ENCODE measurements at places on chromosomes 5 and 9.

- DNase-seq, result peak; percentile 13
Measured at GRCh38 chr9:95131023-95131943, 186.2 kb downstream of the FANCC start.

DNA sequence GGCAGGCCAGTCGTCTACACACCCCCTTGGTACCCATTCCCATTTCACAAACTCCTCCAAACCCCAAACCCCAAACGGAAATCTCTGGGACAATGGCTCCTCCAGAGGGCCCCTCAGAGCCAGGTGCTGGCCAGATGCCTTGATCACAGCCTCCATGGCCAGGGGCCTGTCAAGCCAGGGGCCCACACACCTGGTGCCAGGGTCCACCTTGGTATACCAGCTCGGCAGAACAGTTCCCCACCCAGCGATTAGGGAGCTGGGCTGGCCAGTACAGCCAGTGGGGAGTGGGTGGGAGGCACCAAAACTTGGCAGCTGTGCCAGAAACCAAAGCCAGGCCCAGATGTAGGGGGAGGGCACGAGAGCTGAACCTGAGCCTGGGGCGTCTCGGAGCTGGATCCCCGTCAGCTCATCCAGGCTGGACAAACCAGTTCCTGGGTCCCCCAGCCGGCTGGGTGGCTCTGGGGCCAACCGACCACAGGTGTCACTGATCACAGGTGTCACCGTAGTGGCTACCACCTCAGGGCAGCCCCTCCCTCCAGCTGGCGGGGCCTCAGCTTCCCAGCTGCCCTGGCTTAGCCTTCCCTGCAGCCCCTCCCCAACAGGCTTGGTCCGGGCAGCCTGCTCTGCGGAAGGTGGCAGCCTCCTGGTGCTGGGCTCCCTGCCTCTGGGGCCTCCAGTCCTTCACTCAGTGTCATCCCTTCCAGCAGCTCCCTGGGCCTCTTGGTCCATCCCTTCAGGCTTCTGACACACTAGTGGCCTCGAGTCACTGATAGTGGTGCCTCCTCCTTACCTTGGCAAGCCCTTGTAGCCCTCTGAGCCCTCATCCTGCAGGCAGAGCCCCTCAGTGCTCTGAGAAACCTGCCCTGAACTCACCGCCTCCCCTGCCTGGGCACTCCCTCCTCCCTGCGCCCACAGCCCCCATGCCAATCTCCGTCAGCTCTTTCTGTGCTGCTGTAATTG is 6.6 kb upstream of the RMND5B start:
- DNase-seq, result no peak

- DNase-seq, result no peak
Measured at GRCh38 chr5:149433524-149434131, 54.5 kb upstream of the IL17B start.

- no peak for DNase-seq
Measured at GRCh38 chr5:35785601-35786085, 71.0 kb upstream of the IL7R start.

GRCh38 chr5:96326902-96327301 is 106.1 kb downstream of the PCSK1 start:
- DNase-seq, result no peak

- no peak for DNase-seq
Measured at GRCh38 chr9:14488421-14489190, 174.7 kb upstream of the NFIB start.

- DNase-seq, result no peak
Measured at GRCh38 chr9:87108661-87109060, 161.4 kb upstream of the GAS1 start.
